CD4-positive, alpha-beta T cell treated with Interleukin-21 for 1 hour (primary cell): ENCODE measurements at places on chromosomes 3 and 15.

DNA sequence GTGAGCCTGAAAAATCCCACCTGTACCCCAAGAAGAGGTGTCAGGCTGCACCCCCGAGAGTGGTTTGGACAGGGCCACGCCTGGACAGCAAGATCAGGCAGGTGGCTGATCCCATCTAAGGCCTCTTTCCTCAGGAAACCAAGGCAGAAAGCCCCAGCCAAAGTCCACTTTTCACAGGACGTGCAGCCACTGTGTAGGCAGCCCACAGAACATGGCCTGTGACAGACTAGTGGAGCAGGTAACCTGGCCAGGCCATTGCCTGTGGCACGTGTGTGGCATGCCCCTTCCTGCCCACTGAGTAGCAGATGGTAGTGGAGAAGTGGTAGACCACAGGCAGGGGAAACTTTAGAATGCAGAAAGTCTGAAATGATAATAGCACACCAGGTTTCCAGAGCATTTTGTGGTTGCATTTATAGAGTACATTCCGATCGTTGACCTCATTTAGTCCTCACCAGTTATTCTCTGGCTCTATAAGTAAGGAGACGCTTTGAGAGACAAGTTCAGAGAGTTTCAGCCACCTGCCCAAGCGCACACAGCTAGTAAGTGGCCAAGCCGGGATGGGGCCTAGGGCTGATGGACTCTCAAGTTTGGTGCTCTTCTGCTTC lies 68.7 kb downstream of the AAGAB start:
- DNase-seq: peak; percentile 12

DNA sequence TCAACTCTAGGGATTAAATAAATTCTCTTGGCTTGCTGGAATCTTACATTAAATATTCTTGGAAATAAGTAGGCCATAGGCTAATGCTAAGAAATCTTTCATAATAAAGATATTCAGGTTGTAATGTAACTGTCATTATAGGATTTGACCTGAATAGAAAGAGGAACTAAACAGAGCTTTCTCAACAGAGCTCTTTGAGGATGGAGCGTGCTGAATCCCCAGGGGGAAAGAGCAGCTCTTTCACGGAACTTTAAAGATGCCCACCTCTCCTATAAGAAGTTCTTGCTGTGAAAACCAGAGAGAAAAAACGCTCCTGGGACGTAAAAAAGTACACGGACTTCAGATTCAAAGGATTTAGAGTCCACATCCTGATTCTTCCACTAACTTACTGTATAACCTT lies 77.9 kb downstream of the NTRK3 start:
- no peak for DNase-seq

GRCh38 chr15:52220937-52221660 lies 29.9 kb upstream of the GNB5 start:
- peak; percentile 34 for DNase-seq

- DNase-seq: no peak
These were observed 8.1 kb upstream of the ADPRH start for GRCh38 chr3:119571230-119571629.

DNA sequence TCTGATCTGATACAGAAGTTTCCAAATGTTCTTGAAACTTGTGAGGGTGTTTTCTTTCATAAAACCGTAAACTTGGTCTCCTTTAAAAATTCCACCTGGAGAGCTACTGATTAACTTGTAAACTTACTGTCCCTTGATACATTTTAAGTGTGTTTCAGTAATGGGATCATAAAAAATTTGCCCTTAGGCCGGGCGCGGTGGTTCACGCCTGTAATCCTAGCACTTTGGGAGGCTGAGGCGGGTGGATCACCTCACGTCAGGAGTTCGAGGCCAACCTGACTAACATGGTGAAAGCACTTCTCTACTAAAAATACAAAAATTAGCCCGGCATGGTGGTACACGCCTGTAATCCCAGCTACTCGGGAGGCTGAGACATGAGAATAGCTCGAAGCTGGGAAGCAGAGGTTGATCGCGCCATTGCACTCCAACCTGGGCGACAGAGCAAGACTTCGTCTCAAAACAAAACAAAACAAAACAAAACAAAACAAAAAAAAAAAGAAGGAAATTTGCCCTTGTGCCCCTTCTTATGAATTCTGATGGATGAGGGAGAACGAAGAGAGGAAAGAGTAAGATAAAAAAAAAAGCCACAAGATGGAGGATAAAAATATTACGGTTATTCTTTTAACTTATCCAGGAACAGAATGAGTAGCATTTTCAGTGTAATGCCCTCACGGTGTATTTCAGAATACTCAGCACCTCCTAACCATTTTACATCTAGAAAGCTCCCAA lies 32.1 kb upstream of the AP4E1 start:
- DNase-seq: peak; percentile 0

DNA sequence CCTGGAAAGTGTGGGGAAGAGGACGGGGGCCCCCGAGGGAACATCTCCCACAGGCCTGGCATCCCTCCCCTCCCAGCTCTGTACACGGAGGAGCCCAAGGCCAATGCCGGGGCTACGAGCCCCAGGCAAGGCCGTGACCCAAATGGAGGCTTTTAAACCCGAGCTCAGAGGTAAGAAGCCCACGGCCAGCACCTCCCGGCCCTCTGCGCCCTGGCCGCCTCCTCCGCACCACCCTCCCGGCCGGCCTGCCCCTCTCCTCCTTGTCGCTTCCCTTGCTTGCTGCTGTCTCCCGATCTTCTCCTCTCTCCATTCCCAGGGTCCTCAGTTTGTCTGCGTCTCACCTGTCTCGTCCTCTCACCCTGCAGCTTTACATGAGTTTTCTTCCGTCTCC lies 1.3 kb downstream of the MUC4 start:
- no peak for DNase-seq

GRCh38 chr3:194690501-194691372 lies 5.1 kb downstream of the FAM43A start:
- no peak for DNase-seq

- no peak for DNase-seq
These were observed 388.3 kb upstream of the IL12A start for GRCh38 chr3:159600291-159600690.

- no peak for DNase-seq
These were observed 10.2 kb downstream of the GNB5 start for GRCh38 chr15:52180851-52181450.

- DNase-seq: no peak
These were observed 315.6 kb downstream of the SOX2 start for GRCh38 chr3:182027366-182027765.

GRCh38 chr3:48788544-48789162 lies 59.0 kb downstream of the PRKAR2A start:
- peak; percentile 34 for DNase-seq

GRCh38 chr15:72445426-72445825 lies 28.7 kb upstream of the ARIH1 start:
- no peak for DNase-seq

DNA sequence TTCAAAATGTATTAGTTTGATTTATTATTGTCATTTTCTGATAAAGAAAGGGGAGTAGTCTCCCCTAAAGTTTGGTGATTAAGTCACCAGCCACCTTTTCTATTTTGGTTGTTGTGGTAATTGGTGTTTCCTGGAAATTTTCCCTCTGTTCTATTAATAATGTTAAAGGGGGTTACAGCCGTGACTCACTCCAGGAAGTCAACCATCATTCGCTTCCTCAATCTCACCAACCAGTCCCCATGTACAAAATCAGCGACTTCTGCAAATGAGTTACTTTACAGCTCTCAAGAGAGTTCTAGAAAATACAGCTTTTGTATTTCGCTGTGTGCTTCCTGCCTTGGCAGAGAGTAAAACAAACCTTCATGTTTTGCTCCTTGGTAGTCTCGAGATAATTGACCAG lies 285.1 kb downstream of the LPP start:
- DNase-seq: peak; percentile 78

DNA sequence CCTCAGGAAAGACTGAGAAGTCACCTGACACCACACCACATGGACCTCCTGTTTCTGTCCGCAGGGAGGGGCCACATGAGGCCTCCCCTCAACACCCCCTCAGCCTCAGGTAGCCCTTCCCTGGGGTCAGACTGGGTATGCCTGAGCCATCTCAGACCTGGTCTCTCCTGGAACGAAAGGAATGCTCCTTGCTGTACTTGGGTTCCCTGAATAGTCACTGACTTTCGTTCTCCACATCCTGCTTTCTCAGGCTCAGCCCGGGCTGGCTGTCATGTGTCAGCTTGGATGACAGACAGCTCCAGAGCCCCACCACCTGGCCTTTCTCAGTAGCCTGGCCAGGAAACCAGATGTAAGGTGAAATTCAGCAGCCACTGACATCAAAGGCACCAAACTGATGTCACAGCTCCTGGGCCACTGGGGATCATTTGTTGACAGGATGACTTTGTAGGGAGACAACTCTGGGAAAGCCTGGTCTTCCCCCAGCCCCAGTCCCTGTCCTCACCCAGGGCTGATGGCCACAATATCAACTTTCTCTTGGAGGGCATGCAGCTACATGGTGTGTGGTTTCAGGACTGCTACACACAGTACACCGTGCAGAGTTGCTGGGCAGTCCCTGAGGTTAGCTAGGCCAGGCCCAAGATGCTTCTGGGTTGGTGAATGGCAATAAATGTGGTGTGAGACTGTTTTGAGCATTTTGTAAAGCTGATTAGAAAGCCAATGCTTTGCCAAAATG lies 141.4 kb upstream of the MRPS22 start:
- DNase-seq: no peak

- DNase-seq: peak; percentile 70
These were observed 58.4 kb downstream of the RGMA start for GRCh38 chr15:93030430-93031102.

DNA sequence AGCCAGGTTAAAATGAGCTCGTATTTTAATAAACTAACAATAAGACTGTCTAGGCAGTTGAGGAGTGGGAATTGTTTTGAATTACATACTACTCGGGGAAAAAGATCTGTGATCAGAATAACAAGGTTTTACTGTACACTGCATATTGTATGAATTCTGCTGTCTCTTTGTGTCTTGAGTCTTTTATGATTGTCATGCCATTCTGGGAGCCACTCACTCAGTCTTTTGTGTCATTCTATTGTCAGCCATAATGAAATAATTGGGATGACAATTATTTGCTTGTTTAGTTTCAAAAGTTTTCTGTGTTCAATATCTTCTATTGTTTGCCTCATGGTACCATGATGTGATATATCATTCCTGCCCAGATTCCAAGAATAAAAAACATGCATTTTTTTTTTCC lies 339.6 kb upstream of the TBL1XR1 start:
- DNase-seq: no peak

DNA sequence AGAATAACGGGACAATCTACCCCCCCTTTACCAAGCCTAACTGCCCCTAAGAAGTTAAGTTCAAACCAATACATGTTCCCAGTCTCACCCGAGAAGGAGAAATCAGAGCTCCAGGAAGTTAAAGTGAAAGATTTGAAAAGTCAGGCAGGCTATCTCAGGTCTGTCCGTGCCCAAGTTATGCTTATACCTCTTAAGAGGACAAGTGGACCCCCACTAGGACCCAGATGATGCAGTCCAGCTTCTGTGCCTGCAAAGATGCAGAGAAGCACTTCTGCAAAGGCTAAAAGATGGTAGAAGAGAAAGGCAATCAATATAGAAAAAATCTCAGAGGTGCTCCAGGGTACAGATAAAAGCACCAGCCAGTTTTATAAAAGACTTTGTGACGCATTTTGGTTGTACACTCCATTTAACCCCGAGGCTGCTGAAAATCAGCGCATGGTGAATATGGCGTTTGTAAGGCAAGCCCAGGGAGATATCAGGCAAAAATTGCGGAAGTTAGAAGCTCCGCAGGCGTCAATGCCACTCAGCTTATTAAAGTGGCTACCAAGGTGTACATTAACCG lies 9.8 kb upstream of the SLC9C1 start:
- DNase-seq: peak; percentile 18
